GM10248 (cell line): ENCODE measurements at places on chromosomes 6 and 20.

DNA sequence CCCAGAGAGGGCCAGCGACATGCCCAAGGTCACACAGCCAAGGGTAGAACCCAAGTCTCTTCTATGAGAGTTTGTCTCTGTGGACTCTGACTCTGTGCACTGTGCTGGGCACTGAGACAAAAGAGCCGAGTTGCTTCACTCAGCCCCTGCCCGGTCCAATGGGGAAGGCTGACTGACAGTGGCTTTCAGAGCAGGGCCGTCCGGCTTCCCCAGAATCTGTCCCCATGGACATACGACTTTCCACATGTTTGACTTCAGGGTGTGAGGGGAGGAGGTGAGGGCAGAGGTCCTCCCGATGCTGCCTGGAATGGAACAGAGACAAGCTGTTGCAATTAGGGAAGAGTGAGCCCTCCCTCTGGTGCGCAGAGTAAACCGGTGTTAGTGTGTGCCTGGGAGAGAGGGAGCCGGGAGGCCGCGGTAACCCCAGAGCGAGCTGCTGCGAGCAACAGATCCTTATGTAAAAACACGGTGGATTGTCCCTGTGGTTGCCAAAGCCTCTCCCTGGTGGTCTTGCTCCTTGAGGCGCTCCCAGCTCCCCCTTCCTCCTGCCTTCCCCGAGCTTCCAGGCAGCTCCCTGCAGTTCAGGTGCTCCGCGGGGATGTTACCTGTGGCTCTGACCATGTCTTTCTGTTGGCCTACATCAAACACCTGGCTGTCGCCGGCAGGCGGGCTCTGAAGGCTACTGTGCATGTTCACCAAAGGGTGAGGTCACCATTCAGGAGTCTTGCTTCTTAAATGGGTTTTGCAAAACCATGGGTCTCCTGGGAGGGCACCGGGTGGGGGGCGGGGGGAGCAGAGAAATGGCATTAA lies 672 bp downstream of the SIRPA start:
- DNase-seq: no peak

DNA sequence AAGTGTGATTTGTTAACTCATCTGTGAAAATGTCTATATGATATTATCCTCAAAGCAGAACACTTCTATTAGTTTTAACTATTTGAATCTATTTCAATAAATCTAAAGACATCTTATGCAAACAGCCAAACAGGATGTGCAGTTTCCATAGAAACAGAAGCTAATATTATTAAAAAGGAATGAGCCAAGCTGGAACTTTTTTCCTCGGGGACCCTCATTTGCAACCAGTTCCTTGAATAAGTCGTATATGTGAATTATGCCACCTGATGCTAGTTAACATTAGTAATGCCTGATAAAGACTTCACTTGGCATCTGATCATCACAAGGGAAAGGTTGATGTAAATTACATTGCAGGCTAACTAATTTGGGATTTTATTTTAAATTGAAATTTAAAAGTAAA lies 216.9 kb upstream of the SMLR1 start:
- DNase-seq: no peak

GRCh38 chr6:103011605-103012004 lies 1618.1 kb downstream of the GRIK2 start:
- no peak for DNase-seq

GRCh38 chr20:5658912-5659345 lies 91.3 kb upstream of the SHLD1 start:
- DNase-seq: peak; percentile 71

GRCh38 chr6:57002197-57002596 lies 44.3 kb upstream of the KIAA1586 start:
- DNase-seq: no peak

GRCh38 chr6:144519426-144519825 lies 234.3 kb downstream of the UTRN start:
- no peak for DNase-seq

DNA sequence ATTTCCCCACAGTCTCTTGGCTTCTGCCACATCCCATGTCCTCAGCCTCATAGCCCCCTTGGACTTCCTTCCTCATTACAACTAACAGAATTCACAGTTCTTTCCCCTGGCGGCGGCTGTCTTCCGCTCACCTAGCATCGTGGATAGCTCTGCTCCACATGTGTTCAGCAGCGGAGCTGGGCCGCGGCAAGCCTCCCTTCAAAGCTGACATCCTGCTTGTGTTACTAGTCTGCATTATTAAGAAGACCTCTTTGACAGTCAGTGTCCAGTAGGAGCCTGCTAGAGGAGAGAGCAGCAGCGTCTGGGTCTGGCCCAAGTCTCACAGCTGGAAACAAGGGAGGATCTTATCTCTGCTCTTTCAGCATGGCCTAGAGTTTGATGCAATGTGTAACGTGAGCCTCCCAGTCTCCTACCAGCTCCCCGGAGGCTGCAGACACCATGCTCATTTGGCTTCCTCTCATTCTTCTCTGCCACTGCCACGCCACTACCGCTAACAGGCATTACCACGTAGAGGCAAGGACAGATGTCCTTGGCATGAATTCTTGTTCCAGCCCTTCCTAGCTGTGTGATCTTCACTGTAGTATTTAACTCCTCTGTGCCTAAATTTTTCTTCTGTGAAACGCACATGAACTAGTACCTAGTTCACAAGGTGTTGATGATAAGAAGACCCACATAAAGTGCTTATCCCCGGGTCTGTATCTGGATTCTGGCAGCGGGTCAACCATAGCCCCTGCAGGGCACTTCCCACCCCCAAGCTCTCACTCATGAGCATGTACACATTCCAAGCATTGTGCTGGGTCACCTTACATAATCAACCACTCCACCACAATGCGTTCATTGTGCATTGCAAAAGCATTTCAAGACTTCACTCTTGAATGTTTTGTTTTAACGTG lies 107.1 kb upstream of the BACH2 start:
- no peak for DNase-seq

- DNase-seq: peak; percentile 47
These were observed 25.7 kb upstream of the BTBD3 start for GRCh38 chr20:11891776-11892545.

GRCh38 chr20:32205110-32205842 lies 2.3 kb downstream of the PLAGL2 start:
- no peak for DNase-seq

GRCh38 chr6:141988954-141989705 lies 143.6 kb upstream of the GJE1 start:
- DNase-seq: peak; percentile 23

- peak; percentile 77 for DNase-seq
These were observed 41.8 kb downstream of the FARS2 start for GRCh38 chr6:5302995-5303622.

- no peak for DNase-seq
These were observed 8.0 kb upstream of the SIM1 start for GRCh38 chr6:100472674-100473073.

DNA sequence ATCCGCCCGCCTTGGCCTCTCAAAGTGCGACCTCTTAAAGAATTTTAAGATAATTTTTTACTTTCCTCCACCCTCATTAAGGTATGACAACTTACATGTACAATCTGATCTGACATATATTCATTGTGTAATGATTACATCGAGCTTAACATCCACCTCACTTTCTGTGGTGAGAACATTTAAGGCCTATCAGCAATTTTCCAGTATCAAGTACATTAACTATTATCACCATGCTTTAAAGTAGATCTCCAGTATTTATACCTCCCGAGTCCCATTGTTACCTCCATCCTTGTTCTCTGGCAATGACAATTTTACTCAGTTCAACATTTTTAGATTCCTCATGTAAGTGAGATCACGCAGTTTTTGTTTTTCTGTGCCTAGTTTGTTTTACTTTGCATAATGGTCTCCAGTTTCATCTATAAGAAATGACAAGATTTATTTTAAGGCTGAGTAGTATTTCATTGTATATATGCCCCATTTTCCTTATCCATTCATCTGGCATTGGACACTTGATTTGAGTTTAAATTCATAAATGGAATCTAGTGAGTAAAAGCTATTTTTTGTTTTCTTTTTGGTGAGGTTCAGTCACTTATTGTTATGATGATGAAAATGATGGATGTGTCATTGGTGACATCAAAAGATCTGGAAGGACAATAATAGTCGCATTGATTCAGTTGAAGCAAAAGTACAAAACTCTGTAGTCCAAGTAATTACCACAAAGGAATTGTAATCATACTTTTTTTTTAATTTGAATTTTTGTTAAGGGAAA lies 87.0 kb downstream of the OR2B2 start:
- DNase-seq: no peak

GRCh38 chr20:23820493-23820892 lies 6.0 kb downstream of the CST2 start:
- no peak for DNase-seq

DNA sequence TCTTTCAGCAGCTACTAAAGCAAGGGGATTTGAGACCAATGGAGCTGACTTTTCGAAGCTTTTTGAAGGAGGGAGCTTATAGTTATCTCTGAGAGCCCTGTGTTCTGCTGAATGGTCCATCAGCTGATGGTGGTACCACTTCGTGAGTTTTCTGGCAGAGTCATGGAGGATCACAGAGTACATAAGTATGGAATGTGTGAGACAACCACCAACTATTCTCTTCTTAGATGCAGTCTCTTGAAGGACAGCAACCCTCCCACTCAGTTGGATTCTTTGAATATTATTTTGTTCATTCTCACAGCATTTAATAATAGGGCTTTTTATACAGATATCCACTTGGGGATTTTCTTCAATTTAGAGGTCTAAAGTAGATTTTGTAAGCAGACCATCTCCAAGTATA lies 75.3 kb downstream of the ELOVL2 start:
- DNase-seq: no peak

DNA sequence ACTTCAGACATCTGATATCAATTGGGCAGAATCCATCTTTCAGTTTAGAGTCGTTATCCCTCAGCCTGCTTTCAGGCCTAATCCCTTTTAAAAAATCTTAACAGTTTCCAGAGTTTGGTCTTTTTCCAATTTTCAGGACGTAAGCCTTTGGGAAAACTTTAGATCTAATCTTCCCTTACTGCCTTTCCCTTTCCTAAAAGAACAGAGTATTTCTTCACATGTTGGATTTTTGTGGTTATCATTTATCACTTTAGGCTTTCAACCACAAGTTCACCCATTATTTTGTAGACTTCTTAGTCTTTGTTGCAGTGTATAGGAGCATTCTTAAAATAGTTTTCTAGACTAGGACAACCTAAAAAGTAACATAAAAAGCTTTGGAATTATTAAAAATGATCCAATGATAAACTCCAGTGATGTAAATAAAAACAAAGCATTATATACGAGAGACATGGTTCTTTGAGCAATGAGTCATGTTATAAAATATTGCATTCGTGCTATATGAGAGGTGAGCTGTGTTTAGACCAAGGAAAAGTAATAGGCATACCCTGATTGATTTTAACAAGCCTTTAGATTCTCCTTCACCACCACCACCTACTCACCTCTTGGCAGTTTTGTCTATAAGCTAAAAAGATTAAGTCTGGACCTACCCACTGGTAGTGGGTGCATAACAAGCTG lies 90.4 kb upstream of the MCHR2 start:
- no peak for DNase-seq

- no peak for DNase-seq
These were observed 72.9 kb upstream of the DSP start for GRCh38 chr6:7468382-7469081.

GRCh38 chr20:23360531-23360930 lies 1.5 kb upstream of the GZF1 start:
- DNase-seq: no peak

- no peak for DNase-seq
These were observed 62.3 kb downstream of the PSMG4 start for GRCh38 chr6:3321042-3321441.
